ENCODE measurements at places on chromosomes 16 and 17.

DNA sequence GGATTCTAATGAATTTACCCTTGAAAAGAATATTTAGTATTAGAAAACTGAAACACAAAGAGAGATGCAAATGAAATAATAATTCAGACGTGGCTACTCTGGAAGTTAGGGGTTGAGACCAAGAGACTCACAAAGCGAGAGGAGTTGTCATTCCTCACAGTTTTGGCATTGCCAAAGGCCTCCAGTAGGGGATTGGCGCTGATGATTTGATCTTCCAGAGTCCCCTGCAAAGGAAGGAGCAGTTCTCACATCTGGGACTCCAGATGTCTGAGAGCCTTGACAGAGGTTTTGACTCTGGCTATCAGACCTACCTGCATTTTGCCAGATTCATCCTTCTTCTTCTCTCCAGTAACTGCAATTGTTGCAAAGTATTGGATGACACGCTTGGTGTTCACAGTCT, 6.6 kb downstream of the MYH8 start:
- DNase-seq: no peak

- no peak for DNase-seq
Measured at GRCh38 chr17:34892461-34893249, 68.6 kb downstream of the CCT6B start.

DNA sequence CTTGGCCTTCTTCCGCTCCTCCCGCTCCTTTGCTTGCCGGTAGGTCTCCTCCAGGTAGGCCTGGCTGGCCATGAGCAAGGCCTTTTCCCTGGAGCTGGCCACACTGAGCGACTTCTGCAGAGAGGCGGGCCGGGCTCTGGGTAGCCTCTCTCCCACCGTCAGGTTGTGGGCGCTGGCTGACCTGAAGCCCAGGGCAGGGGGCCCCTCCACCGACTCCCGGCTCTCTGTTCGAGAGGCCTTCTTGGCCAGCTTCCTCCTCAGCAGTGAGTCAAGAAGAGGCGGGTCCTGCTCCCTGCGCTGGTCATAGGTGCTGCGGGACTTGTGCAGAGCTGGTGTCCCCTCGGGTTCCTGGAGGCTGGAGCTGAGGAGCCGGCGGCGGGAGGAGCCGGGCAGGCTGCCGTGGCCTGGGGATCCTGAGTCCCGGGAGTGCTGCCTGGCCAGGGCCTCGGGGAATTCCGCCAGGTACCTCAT, 12.8 kb downstream of the GPR179 start:
- no peak for DNase-seq

DNA sequence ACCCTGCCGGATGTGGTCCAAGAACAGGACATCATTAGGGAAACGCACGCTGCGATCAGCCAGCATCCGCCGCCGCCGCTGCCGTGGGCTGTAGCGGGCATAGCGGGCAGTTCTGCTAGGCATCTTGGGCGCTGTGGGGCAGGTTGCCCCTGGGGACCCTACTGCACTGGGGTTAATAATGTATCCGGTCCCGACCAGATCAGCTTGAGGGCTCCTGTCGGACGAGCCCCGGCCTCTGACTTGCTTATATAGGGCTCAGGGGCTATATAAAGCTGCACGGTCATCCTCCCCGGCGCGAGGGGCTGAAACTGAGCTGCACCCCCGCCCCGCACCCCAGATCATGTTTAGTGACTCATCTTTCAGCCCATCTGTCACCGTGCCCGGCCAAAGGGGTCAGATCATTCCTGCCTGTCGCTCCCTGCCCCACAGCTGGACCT, at the start of gene PPP1R27:
TSS of gene PPP1R27 (minus strand) at position 220 of the 437 bp plus-strand sequence. CDS start at position 123, 97 bp downstream.
- no peak for DNase-seq

- no peak for DNase-seq
Measured at GRCh38 chr17:45432405-45433158, at the start of gene ARHGAP27. Gene ARHGAP27, minus strand, starts transcription at chr17:45432870. Its CDS starts 2,591 bp downstream, at chr17:45430279.

- DNase-seq: no peak
Measured at GRCh38 chr17:80270836-80271235, 10.2 kb downstream of the RNF213 start.

GRCh38 chr16:29963021-29963743, 1.3 kb downstream of the TMEM219 start:
- DNase-seq: no peak

- no peak for DNase-seq
Measured at GRCh38 chr16:46895399-46896313, 11.5 kb downstream of the GPT2 start.

DNA sequence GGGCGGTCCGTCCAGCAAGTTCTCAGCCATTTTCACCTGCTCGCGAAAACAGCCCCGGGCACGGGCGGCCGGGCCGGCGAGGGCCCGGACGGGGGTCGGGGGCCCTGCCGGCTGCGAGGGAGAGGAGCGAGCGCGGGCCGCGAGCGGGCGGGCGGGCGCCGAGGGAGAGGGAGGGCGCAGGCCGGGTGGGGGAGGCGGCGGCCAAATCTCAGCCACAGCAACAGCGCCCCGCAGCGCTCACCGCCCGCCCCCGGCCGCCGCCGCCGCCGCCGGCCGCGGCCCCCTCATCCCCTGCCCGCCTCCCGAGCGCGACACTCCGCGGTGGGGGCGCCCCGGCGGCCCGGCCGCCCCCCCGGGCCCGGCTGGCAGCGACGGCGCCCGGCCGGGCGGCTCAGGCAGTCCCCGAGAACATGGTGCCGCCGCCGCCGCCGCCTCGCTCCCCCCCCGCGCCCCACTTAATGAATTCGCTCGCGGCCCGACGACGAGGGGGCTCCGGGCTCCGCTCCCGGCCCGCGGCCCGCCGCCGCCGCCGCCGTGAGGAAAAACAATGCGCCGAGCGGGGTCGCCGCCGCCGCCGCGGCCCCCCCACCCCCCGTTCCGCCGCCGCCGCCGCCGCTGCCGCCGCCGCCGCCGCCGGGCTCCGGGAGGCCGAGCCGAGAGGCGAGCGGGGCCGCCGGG, 487 bp downstream of the CREBBP start:
- no peak for DNase-seq

GRCh38 chr16:88034770-88035169, 83.5 kb downstream of the BANP start:
- DNase-seq: no peak

GRCh38 chr17:44350733-44351226, 5.7 kb downstream of the GRN start:
- no peak for DNase-seq

- no peak for DNase-seq
Measured at GRCh38 chr16:14640538-14640937, 7.8 kb downstream of the BFAR start.

GRCh38 chr17:79944251-79944812, 91.3 kb downstream of the TBC1D16 start:
- no peak for DNase-seq

DNA sequence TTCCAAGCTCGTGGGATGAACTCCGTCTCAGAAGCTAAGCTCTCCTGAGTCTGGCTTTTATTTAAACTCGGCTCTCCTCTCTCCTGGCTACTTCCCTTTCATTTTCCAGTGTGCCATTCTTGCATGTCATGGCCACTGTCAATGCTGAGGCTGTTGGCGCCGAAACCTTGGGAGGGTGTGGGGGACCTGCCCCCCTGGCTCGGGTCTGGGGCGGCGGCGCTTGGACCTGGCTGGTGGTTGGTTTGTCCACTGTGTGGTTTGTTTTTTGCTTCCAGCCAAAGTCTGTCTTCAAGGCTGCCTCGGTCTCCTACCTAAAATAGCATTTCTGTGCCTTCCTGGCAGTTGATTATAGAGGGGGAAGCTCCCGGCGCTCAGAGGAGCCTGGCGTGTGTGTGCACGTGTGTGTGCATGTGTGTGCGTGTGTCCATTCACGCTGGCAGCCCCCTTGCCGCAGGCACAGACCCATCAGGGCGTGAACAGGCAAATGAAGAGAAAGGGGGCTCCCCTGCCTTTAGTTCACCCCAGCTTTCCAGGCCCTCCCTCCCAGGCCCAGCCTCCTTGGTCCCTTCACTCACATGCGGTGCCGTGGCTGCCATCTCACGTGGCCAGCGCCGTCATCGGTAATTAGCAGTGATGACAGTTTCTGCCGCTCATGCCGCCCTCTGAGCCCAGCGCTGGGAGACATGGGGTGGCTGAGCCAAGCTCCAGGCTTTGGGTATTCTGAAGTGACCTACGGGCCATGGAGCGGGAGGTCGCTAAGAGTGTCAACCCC, 179.9 kb downstream of the SEC14L1 start:
- no peak for DNase-seq

GRCh38 chr16:8852534-8852933, 16.3 kb downstream of the CARHSP1 start:
- no peak for DNase-seq

DNA sequence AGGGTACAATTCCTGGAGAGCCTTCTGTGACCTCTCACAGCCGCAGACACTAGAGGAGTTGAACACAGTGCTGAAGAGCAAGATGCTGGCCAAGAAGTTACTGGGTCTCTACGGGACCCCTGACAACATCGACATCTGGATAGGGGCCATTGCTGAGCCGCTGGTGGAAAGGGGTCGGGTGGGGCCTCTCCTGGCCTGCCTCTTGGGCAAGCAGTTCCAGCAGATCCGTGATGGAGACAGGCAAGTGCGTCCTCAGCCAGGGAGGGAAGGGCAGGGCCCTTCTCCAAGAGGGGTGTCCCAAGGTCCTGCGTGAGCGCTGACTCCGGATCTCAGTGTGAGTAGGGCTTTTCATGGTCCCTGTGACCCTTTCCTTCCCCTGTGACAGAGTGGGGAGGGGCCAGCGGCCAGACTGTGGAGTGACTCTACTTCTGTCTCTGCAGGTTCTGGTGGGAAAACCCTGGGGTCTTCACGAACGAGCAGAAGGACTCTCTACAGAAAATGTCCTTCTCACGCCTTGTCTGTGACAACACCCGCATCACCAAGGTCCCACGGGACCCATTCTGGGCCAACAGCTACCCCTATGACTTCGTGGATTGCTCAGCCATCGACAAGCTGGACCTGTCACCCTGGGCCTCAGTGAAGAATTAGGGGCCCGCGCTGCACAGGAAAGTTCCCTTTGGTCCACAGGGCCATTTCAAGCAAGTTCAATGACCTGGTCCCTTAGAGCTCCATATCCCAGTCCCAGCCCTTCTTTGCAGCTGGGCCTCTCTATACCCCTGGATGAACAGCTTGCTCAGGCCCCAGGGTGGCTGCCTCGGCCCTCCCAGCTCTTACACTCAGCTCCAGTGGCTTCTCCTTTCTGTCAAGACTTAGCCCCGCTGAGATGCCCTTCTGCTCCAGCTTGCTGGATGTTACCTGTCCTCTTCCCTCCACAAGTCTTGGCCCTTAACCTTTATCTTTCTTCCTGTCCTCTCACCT, 13.1 kb downstream of the MPO start:
- no peak for DNase-seq

- DNase-seq: no peak
Measured at GRCh38 chr17:60231234-60231633, 81.5 kb downstream of the CA4 start.

GRCh38 chr17:39738983-39739884, 1.5 kb downstream of the GRB7 start:
- no peak for DNase-seq

GRCh38 chr16:29899516-29900101, at the start of gene SEZ6L2:
Gene SEZ6L2, minus strand, starts transcription at chr16:29899550. Its CDS starts 531 bp downstream, at chr16:29899019.
- DNase-seq: no peak

- no peak for DNase-seq
Measured at GRCh38 chr16:73286346-73287267, 238.7 kb upstream of the ZFHX3 start.

- DNase-seq: no peak
Measured at GRCh38 chr17:63774141-63774968, at the start of gene DDX42. Gene DDX42, plus strand, starts transcription at chr17:63774170. Its CDS starts 12,880 bp downstream, at chr17:63787050.

- DNase-seq: no peak
Measured at GRCh38 chr16:75640598-75640997, 6.9 kb downstream of the KARS1 start.

DNA sequence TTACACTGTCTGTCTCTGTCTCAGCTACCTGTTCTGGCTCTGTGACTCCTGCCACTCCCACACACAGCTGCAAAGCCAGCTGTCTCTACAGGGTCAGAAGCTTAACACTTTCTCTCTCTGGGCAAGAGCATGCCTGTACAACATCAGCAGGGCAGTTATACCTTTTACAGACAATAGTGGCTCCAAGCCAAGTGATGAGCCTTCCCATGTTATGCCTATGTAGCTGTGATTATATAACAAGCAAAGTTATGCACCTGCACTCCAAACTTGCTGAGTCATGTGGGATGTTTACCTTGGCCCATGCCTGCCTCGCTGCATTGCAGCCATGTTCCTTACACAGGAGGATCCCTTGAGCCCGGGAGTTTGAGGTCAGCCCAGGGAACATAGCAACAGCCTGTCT, 31.8 kb upstream of the APPBP2 start:
- DNase-seq: no peak

GRCh38 chr17:79188048-79188447, 113.4 kb downstream of the ENGASE start:
- DNase-seq: no peak

All from cortex of kidney (tissue), 1 donor.